ENCODE measurements at places on chromosomes 2 and 18.

DNA sequence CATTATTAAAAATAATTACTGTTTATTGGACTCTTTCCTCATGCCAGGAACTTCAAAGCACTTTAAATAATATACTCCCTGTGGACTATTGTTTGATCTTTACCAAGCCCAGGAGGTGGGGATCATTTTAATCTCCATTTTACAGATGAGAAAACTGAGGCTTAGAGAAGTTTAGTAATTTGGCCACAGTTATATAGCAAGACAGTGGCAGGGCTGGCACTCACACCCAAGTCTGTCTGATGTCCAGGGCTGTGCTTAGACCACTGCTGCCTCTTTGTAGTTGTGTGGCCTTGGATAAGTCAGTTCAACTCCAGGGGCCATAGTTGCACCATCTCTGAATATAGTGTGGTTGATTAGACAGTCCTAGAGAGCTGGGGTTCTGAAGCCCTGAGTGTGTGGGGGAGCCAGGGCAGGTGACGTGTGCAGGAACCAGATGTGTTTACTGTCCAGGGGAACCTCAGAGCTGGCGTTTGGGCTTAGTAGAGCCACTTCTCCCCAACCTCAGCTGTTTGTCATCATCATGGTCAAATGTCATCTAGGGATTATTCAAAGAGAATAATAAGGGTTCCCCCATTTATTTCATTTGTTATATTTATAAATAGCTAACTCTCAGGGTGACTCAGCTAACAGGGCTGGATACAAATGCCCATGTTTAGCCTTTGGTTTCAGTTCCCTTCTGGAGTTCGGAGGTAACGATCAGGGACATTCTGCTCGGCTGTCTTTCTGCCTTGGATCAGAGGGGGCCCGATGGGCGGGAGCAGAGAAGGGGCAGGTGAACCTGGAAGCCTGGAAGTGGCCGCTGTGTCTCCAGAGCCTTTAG lies 68.0 kb downstream of the BOLA3 start:
- DNase-seq: no peak

DNA sequence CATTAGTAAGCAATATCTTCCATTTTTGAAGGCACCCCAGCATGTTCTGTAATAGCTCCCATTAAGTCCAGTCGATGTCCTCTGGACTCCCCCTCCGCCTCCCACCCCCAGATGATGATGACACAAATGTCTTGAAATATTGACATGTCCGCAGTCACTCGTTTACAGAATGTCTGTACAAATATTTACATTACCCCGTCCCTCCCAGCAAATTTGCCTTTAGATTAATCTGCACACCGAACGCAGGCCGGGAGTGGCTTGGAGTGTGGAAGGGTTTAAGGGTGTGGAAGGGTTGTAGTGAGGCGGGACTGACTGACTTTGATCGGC lies 853 bp upstream of the OSBPL6 start:
- no peak for DNase-seq

DNA sequence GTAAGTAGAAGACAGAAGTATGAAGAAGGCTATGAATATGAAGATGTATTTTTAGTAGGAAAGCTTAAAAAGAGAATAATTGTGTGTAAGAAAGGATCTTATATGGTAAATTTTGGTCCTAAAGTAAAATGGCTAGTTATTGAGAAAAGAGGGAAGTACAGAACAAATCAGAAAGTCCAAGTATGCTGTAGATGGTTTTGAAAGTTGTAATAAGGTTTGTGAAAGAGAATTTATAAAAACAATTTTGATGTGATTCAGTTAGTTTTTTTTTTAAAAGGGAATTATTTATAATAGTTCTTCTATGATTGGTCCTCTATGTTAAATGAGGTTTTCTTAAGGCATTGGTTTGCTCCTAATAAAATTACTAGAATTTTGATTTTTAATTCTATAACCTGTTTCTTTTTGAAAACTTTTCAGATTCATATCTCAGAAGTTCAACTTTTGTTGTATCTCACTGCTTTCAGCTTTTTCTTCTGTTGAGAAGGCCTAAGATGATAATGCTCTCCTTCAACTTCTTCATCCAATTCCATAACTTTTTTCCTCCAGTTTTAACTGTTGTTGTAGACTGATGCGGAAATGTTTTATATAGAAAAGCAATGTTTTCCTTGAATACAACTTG lies 322.7 kb downstream of the NOL4 start:
- no peak for DNase-seq

GRCh38 chr2:19577723-19578122 lies 219.3 kb upstream of the OSR1 start:
- DNase-seq: no peak

- DNase-seq: no peak
These were observed 116.9 kb downstream of the SMAD7 start for GRCh38 chr18:48833701-48834412.

GRCh38 chr2:120531365-120531764 lies 185.4 kb downstream of the INHBB start:
- no peak for DNase-seq

GRCh38 chr2:12674644-12675328 lies 42.0 kb upstream of the TRIB2 start:
- no peak for DNase-seq

- no peak for DNase-seq
These were observed 12.1 kb upstream of the CYBRD1 start for GRCh38 chr2:171509945-171510731.

DNA sequence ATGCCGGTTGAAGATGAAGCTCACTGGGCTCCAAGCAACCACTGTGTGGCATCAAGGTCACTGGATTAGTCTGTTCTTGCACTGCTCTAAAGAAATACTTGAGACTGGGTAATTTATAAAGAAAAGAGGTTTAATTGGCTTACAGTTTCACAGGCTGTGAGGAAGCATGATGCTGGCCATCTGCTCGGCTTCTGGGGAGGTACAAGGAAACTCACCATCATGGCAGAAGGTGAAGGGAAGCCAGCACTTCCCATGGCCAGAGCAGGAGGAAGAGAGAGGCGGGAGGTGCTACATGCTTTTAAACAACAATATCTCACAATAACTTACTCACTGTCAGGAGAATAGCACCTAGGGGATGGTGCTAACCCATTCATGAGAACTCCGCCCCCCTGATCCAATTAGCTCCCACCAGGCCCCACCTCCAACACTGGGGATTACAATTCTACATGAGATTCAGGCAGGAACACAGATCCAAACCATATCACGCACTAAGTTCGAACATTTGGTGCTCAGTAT lies 109.7 kb upstream of the MGAT5 start:
- no peak for DNase-seq

- no peak for DNase-seq
These were observed 52.8 kb upstream of the PMAIP1 start for GRCh38 chr18:59846814-59847490.

- DNase-seq: no peak
These were observed 142.3 kb upstream of the NRP2 start for GRCh38 chr2:205540036-205540435.

GRCh38 chr2:85695121-85695520 lies 963 bp downstream of the GNLY start:
- no peak for DNase-seq

GRCh38 chr2:39379643-39380524 lies 57.2 kb downstream of the MAP4K3 start:
- DNase-seq: peak; percentile 18

GRCh38 chr2:198054299-198054698 lies 249.9 kb downstream of the PLCL1 start:
- no peak for DNase-seq

DNA sequence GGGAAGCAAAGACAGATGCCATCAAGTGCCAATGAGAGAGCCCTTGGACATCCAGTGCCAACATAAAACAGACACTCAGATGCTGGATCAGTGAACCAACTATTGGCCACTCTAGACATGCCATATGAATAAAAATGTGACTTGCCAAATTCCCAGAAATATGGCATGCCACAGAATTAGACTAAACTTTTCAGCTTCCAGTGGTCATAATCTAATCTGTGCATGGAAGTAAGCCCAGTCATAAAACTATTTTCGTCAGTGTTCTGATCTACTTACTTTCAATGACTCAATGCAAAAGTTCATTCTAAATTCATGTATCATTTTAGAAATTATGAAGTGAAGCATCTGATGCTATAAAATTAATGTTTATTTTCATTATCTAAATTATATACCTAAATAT lies 1506.2 kb upstream of the NXPH2 start:
- DNase-seq: no peak

- no peak for DNase-seq
These were observed 108.1 kb downstream of the NUP35 start for GRCh38 chr2:183232161-183232865.

DNA sequence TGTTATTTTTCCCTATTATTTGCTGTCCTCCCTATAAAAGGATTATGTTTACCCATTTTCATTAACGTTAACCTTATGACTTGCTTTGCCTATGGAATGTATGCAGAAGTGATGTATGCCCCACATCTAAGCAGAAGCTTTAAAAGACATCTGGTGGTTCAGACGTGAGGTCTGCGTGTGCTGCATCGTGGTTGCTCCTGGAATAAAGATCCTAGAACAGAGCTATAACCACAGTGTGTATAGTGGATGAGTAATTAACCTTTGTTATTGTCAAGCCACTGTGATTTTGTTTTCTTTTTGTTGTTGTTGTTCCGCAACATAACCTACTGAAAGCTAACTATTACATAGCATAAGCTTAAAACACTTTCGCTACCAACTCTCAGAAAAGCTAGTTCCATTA lies 20.9 kb upstream of the CFAP36 start:
- no peak for DNase-seq

DNA sequence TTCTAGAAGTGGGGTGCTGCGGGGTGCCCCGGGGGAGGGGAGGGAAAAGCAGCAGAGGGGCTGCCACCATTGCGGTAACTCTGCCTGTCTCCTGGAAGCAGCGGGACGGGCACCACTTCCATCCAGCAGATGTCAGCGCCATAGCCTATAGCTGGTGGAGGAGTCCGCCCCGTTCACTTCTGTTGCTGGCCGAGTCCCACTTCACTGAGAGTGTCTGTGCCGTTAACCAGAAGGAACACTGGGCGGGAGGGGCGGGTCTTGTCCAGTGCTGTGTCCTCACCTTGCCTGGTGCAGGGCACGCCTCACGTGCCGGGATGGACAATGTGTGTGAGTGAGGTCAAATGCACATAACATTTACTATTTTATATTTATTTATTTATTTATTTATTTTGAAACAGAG lies 19.3 kb upstream of the ODC1 start:
- no peak for DNase-seq

DNA sequence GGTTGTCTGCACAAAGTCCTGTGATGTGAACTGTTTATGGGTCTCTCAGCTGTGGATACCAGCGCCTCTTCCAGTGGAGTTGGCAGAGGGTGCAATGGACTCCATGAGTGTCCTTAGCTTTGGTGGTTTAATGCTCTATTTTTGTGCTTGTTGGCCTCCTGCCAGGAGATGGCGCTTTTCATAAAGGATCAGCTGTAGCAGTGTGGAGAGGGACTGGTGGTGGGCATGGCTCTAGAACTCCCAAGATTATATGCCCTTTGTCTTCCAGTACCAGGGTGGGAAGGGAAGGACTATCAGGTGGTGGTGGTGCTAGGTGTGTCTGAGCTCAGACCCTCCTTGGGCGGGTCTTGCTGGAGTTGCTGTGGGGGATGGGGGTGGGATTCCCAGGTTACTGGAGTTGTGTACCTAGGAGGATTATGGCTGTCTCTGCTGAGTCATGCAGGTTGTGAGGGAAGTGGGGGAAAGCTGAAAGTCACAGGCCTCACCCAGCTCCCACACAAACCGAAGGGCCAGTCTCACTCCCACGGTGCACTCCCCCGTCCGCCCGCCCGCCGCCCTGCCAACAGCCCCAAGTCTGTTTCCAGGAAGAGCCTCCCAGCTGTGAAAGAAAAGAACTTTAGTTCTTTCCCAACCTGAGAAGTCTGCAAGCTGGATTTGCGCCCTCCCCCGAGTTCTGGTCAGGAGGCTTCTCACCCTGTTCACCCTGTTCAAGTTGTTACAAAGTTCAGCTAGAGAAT lies 108.1 kb downstream of the MARCO start:
- no peak for DNase-seq

DNA sequence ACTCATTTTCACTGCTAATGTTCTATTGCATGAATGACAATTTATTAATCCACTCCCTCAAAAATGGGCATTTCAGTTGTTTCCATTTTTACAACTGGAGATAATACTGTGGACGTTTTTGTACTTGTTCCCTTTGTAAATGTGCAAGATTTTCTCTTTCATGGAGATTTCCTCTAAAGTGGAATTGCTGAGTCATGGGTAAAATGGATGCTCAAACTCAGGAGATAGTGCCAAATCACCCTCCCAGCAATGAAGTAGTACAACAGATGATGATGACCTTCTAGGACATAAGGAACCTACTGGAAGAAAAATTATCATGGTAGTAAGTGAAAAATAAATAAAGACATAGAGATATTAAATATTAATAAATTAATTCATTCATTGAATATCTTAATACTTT lies 460.8 kb upstream of the CHST9 start:
- DNase-seq: no peak

DNA sequence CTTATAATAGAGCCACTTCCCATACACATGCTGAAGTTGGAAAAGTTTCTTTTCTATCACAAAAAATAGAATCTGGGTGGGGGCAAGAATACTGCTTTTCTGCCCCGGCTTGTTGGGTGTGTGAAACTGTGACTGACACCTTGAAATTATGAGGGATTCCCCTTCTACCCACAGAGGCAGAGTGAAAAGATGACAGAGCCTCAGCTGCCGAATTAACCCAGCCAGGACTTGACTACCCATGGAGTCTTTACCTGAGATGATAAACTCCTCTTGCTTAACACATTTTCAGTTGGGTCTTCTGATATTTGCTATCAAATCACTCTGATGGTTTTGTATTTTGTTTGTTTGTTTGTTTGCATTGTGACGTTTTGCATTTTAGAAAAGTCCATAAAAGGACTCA lies 66.0 kb upstream of the PMAIP1 start:
- DNase-seq: no peak

DNA sequence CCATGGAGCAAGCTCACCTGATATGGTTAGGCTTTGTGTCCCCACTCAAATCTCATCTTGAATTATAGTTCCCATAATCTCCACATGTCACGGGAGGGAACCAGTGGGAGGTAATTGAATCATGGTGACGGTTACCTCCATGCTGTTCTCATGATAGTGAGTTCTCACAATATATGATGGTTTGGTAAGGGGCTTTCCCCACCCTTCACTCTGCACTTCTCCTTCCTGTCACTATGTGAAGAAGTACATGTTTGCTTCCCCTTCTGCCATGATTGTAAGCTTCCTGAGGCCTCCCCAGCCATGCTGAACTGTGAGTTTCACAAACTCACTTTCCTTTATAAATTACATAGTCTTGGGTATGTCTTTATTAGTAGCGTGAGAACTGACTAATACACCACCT lies 435.7 kb upstream of the ID2 start:
- no peak for DNase-seq

- no peak for DNase-seq
These were observed 1.1 kb downstream of the MEMO1 start for GRCh38 chr2:32009516-32010256.

- DNase-seq: no peak
These were observed 3.6 kb upstream of the PTPN18 start for GRCh38 chr2:130352237-130352636.

- no peak for DNase-seq
These were observed 17.6 kb downstream of the HDAC4 start for GRCh38 chr2:239383036-239383758.

GRCh38 chr2:103818176-103818575 lies 1035.7 kb upstream of the POU3F3 start:
- DNase-seq: no peak
